ENCODE measurements at places on chromosomes 5 and 9.

DNA sequence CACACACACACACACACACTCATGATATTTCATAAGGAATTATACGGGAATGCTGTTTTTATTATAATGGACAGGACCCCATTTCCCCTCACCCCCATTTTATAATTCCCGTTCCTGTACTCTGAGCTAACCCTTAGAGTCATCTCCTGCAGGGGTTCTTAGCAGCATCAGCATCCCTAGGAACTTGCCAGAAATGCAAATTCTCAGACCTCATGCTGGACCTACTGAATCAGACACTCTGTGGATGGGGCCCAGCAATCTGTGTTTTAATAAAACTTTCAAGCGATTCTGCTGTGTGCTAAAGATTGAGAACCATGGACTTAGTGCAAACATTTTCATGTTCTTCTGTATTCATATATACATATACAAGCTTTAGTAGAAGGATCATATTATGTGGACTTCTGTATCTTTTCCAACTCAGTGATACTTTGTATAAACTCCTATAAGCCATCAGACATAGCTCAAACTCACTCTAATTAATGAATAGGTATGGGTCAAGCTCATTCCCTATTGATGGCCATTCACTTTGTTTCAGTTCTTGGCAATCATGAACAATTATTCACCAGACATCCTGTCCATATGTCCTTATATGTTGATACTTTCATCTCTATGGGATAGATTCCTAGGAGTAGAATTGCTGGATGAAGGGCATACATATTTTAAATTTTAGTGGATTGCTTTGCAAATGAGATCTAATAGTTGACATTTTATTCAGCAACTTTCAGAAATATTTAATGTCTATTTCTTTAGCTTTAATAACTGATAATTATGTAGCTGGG lies 65.5 kb downstream of the ARHGEF28 start:
- no peak for DNase-seq

GRCh38 chr5:104652271-104652861 lies 1089.8 kb upstream of the NUDT12 start:
- DNase-seq, result no peak

DNA sequence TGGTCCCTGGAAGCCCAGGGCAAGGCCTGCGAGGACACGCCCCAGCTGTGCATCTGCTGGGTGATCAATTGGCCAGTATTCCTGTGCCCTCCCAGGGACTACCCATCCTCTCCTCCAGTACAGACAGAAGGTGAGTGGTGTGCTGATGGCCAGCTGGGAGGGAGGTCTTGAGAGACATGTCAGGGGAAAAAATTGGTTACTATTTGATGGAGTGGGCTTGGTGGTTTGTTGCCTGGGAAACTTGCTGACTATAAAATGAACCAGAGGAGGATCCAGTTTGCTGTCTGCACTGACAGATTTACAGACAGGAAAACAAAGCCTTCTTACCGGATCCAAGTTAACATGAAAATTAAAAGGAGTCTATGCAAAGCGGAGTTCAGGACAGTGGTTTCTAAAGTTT lies 40.3 kb downstream of the MAP1B start:
- no peak for DNase-seq

DNA sequence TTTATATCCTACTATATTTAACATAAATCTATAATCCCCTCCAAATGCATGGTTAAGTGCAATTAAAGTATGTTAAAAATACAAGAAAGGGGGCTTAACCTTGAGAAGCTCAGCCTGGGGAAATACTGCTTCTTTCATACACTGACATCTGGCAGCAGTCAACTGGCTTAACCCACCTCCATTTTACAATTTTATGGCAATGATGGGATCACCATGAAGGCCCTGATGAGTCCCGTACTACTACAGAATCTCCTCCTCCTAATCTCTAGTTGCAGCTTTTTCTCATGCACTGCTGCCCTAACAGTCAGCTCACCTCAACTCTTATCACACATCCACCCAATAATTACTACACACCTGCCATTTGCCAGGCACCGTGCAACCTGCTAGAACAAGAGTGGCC lies 40.9 kb downstream of the ZNF608 start:
- DNase-seq, result no peak

DNA sequence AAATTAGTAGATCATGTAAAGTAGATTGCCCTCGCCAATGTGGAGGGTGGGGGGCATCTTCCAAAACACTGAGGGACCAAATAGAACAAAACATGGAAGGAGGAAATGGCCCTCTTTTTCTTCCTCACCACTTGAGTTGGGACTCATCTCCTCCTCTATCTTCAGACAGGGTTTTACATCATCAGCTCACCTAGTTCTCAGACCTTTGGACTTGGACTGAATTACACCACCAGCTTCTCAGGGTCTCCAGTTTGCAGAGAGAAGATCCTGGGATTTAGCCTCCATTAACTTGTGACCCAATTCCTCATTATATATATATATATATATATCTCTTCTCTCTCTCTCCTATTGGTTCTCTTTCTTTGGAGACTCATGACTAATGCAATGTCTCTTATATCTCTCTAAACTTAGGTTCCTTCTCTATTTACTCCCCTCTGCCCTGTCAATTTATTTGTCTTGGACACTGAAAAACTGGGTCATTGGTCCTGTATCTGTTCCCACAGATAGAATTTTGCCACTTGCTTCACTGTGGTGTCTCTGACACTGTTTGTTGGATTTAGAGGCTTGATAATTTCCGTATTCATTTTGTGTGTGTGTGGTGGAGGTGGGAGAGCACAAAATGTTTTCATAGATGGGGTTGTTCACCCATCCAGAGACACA lies 54.3 kb upstream of the TXNDC8 start:
- DNase-seq, result no peak

DNA sequence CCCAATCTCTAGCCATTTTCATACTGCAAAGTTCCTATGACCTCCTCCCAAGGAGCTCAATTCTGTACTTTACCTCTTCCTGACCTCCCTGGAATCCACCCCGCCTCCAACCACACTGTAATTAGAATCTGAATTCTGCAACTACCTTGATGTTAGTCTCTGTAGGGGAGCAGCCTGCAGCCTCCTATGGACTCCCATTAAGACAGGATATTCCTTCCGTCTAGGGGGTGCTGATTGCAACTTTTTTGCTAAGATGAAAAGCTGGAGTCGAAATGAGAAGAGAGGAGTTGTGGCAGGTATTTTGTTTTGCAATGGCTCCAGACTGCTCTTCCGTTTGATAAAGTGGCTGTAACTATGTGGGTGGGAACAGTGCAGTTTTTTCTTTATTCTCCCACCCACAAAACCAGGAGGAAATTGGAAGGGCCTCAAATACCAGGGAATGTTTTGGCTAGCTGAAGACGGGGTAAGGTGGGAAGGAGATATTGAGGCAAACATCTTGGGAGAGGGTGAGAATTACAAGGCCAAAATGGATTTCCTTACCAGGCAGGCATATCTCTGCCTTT lies 23.8 kb downstream of the ANXA2R start:
- no peak for DNase-seq

GRCh38 chr5:14125262-14125661 lies 17.9 kb upstream of the TRIO start:
- DNase-seq, result no peak

GRCh38 chr5:133109655-133110483 lies 58.1 kb downstream of the HSPA4 start:
- no peak for DNase-seq

DNA sequence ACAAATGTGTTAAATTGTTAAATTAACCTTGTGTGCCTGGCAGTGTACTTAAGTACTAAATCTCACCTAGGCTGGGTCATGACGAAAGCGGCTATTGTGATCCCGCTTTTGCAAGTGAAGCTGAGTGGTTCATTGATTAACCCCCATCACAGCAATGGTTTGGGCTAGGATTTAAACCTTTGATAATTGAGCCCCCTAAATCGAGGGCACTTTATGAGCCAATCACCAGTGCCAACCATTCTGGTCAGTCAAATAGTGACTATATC lies 22.8 kb downstream of the HNRNPK start:
- DNase-seq, result no peak

- no peak for DNase-seq
Measured at GRCh38 chr5:112219000-112219399, 200.1 kb downstream of the EPB41L4A start.

GRCh38 chr5:38673671-38674071 lies 117.2 kb upstream of the LIFR start:
- DNase-seq, result no peak

GRCh38 chr5:6730807-6731206 lies 17.6 kb downstream of the TENT4A start:
- DNase-seq, result no peak

DNA sequence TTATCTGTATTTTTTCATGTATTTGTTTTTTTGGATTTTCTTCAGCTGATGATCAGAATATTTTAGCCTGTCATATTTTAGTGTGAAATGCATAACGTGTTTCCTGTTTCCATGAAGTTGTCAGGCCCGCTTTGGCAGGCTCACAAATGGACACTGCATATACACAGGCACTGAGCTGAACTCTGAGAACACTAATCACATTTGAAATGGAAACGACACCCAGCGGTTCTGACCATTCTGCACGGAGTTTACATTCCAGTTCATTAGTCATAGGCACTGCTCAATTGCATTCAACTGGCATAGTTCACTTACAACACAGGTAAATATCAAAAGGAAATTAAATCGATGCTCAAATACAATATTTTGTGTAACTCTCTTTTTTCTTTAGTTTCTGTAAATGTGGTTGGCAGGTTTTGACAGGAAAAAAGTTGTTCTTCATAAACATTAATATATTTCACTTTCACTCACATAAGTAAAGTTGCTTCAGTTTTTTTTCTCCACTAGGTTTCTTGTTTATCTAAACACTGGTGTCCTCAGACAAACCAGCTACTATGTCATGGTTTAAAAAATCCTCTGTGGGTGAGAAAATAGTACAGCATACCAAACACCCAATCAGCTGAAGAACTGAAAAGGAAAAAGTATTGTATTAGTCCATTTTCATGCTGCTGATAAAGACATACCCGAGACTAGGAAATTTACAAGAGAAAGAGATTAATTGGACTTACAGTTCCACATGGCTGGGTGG lies 559.0 kb upstream of the DAP start:
- no peak for DNase-seq

GRCh38 chr5:170181902-170182301 lies 50.9 kb upstream of the C5orf58 start:
- no peak for DNase-seq

GRCh38 chr9:87543251-87543650 lies 45.6 kb downstream of the DAPK1 start:
- DNase-seq, result no peak

- DNase-seq, result no peak
Measured at GRCh38 chr9:621201-621855, 220.2 kb upstream of the DMRT1 start.

GRCh38 chr9:90815944-90816357 lies 14.3 kb downstream of the SYK start:
- DNase-seq, result no peak
